Stimulated activated effector memory CD8-positive, alpha-beta T cell treated with anti-CD3 and anti-CD28 coated beads, Interleukin-12 subunit alpha, Interleukin-12 subunit beta, amount 100 ng/mL, for 72 hours (primary cell): ENCODE measurements at places on chromosomes 16 and 17.

GRCh38 chr17:69105907-69106730 lies 35.6 kb downstream of the ABCA6 start:
- DNase-seq = no peak

- DNase-seq = no peak
These were observed 82.8 kb downstream of the MYH13 start for GRCh38 chr17:10290041-10290440.

DNA sequence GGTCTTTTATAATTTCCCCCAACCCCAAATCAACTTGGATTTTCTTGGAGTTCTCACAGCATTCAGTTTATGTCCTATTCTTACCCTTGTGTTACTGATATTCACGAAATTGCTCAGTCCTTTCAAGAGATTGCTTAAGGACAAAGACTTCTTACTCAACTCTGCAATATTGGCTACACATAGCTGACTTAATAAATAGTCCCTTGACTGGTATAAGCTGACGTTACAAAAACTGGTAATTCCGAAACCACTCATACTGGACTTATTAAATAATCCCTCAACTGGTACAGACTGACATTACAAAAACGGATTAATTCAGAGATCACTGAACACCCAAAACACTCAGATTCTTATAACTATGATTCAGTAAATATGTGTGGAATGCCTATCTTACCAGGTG lies 860 bp downstream of the TIGD7 start:
- no peak for DNase-seq

DNA sequence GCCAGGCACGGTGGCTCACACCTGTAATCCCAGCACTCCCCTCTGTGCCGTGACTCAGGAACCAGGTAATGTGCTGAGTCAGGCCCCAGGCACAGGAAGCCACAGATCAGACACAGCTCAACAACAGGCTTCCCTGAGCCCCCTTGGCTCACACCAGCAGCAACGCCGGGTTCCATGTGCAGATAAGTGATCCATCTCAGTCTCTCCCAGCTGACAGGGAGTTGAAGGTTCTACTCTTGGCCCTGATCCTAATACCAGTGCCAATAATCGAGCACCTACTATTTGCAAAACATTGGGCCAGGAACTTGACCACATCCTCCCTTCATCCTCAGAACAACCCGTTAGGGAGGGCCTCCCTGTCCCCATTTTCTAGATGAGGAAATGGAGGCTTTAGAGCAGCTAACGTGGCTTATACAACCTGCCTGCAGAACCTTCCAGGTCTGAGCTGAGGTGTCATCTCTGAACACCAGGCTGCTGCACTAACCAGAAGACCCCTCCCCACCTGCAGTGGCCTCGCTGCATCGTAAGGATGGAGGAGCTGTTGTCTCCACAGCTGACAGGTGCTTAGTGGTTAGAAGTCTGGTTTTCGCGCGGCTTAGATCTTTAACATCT lies 64.8 kb upstream of the AMZ2 start:
- no peak for DNase-seq

- DNase-seq = no peak
These were observed 141.9 kb upstream of the CDH5 start for GRCh38 chr16:66224626-66225025.

GRCh38 chr17:31824766-31825360 lies 34.2 kb downstream of the COPRS start:
- DNase-seq = no peak

GRCh38 chr17:79220713-79221291 lies 146.2 kb downstream of the ENGASE start:
- DNase-seq = no peak

- DNase-seq = no peak
These were observed 4.7 kb upstream of the MPO start for GRCh38 chr17:58285422-58285810.

- DNase-seq = no peak
These were observed 38.8 kb downstream of the HEATR6 start for GRCh38 chr17:60039847-60040442.

GRCh38 chr16:2371421-2371820 lies 30.9 kb upstream of the ABCA3 start:
- DNase-seq = no peak

- DNase-seq = no peak
These were observed 699 bp downstream of the MPRIP start for GRCh38 chr17:17042851-17043460.

GRCh38 chr16:74757349-74757748 lies 17.3 kb downstream of the FA2H start:
- DNase-seq = no peak
